SJSA1 (cell line): ENCODE measurements at places on chromosomes 13 and 19. TPM values are rescaled to one million over a fixed set of nuclear protein-coding genes. Genes with fewer than 3 reads are reported as not detected.

DNA sequence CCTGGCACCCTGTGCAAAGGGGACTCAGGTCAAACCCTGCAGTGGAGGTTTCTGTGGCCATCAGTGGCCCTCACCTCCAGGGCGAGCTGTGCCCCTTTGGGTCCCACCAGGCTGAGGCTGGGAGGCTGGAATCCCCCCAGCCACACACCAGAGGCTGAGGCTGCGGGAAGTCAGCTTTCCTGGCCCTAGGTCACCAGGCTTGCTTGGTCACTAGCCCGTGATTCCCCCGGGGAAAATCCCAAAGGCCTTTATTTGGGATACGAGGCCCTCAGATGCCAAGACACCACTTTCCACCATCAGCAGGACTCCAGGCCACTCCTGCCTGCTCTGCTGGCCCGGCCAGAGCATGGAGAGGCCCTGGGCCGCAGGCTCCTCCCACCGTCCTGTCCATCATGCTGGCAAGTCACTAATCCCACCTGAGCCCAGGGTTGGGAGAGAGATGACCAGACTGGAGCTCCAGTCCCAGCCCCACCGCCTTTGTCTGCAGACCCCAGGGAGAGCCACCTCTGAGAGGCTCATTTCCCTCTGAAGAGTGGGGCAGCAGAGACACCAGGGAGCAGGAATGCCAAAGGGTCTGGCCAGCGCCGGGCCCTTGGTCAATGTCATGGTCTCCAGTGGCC, 4.7 kb downstream of the NKPD1 start:
- no peak overlapping the region for H3K27ac ChIP-seq
- H3K27me3 ChIP-seq: peaks cover 29% of the 10 kb centered on the region
- H3K4me1 ChIP-seq: peaks cover 33% of the 10 kb centered on the region
- no peak overlapping the region for H3K4me3 ChIP-seq
- H3K36me3 ChIP-seq: no peaks in the 10 kb centered on the region

GRCh38 chr13:76425935-76426334, 460.3 kb downstream of the KCTD12 start:
- H3K36me3 ChIP-seq: no peaks in the 10 kb centered on the region
- no peak overlapping the region for H3K4me3 ChIP-seq
- DNase-seq: no peak
- H3K27me3 ChIP-seq: no peaks in the 10 kb centered on the region
- H3K4me1 ChIP-seq: no peaks in the 10 kb centered on the region

- H3K27ac ChIP-seq: no peak overlapping the region
- no peaks in the 10 kb centered on the region for H3K4me1 ChIP-seq
- no peak overlapping the region for H3K4me3 ChIP-seq
- H3K27me3 ChIP-seq: peaks cover 93% of the 10 kb centered on the region
- no peak for DNase-seq
- H3K36me3 ChIP-seq: no peaks in the 10 kb centered on the region
These were observed 64.5 kb downstream of the ZIC5 start for GRCh38 chr13:99907038-99907437.

DNA sequence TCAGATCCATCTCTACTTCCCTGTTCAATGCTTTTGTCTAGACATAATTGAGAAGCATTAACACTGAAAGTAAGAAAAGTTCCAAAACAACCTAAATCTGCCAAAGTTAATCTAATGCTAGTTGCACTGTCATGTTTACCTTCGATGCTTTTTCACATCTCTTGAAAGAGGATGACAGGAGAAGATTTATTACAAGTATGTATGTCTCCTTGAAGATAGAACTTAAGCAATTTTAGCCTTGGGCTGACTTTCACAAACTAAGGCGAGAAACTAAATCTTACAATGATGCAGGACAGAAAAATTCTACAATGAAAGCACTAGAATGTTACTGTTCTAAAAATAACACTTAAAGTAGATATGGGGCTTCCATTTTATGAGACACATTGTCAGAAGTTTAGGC, 64.0 kb downstream of the MIPEP start:
- no peak overlapping the region for H3K4me3 ChIP-seq
- no peaks in the 10 kb centered on the region; the same call in 1 of the 2 replicates for H3K4me1 ChIP-seq
- DNase-seq: no peak
- no peak overlapping the region for H3K27ac ChIP-seq
- no peaks in the 10 kb centered on the region for H3K27me3 ChIP-seq

DNA sequence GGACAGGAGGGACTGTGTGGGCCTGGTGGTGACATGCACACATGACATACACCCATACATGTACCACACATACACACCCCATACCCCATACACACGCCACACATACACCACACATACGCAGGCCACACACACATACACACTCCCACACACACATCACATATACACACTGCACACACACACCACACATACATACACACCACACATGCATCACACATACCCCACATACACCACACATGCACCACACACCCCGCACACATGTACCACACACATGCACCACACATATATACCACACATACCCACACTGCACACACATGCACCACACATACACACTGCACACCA, 76.5 kb upstream of the KCTD15 start:
- no peaks in the 10 kb centered on the region for H3K4me1 ChIP-seq
- no peaks in the 10 kb centered on the region for H3K27me3 ChIP-seq
- DNase-seq: no peak
- no peak overlapping the region for H3K4me3 ChIP-seq
- H3K27ac ChIP-seq: no peak overlapping the region

GRCh38 chr13:93535251-93535650, 308.6 kb downstream of the GPC6 start:
- DNase-seq: no peak
- H3K4me1 ChIP-seq: no peaks in the 10 kb centered on the region
- no peak overlapping the region for H3K27ac ChIP-seq
- H3K36me3 ChIP-seq: no peaks in the 10 kb centered on the region
- peaks cover 3% of the 10 kb centered on the region; the same call in 1 of the 2 replicates for H3K27me3 ChIP-seq

DNA sequence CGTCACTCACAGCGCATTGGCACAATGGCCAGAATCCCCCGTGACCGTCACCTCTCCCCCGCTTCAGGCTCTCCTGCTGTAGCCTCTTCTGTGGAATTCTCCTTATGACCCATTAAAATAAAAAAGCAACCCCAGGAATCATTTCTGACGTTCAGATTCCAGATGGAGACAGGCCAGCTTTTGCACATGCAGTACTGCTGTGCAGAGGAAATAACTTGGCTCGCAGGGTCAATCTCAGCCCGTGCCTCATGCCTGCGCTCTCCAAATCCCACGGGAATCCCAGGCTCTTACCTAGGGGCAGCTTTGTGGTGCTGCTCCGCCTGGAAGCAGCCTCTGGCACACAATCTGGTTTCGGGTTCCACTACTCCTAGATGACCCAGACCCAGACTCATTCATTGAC, 32.7 kb upstream of the SOX1 start:
- peaks cover 13% of the 10 kb centered on the region for H3K4me1 ChIP-seq
- no peaks in the 10 kb centered on the region for H3K36me3 ChIP-seq
- DNase-seq: no peak
- H3K27ac ChIP-seq: no peak overlapping the region

DNA sequence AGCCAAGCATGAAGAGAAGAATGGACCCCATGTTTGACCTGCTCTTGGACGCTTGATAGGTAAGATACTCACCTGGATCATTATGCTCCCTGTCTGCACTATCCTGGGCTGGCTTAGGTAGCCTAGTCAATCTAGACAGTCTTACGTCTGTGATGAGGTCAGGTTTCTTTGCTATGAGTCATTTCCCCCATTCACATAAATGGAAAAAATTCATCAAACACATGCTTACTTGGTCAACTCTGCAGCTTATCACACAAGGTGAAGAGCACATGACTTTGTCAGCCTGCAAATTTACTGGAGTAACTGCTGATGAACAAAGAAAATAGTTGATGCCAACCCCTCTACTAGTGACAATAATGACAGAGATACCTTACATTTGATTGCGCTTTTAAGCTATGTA, 170.0 kb downstream of the NUFIP1 start:
- H3K4me3 ChIP-seq: no peak overlapping the region
- H3K36me3 ChIP-seq: no peaks in the 10 kb centered on the region

DNA sequence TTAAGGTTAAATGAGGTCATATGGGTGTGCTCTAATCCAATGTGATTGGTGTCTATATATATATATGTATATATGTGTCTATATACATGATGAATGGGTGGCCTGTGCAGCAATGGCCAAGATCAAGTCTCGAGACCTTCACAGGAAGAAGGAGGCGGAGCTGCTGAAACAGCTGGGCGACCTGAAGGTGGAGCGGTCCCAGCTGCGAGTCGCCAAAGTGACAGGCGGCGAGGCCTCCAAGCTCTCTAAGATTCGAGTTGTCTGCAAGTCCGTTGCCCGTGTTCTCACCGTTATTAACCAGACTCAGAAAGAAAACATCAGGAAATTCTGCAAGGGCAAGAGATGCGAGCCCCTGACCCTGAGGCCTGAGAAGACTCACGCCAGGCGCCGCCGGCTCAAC, 109.8 kb downstream of the EFNB2 start:
- H3K4me1 ChIP-seq: no peaks in the 10 kb centered on the region
- no peak overlapping the region for H3K27ac ChIP-seq
- no peak for DNase-seq
- no peaks in the 10 kb centered on the region for H3K27me3 ChIP-seq
- no peaks in the 10 kb centered on the region for H3K36me3 ChIP-seq

GRCh38 chr13:108828086-108828815, 198.8 kb downstream of the MYO16 start:
- no peaks in the 10 kb centered on the region for H3K36me3 ChIP-seq
- H3K27ac ChIP-seq: no peak overlapping the region
- no peak overlapping the region for H3K4me3 ChIP-seq

DNA sequence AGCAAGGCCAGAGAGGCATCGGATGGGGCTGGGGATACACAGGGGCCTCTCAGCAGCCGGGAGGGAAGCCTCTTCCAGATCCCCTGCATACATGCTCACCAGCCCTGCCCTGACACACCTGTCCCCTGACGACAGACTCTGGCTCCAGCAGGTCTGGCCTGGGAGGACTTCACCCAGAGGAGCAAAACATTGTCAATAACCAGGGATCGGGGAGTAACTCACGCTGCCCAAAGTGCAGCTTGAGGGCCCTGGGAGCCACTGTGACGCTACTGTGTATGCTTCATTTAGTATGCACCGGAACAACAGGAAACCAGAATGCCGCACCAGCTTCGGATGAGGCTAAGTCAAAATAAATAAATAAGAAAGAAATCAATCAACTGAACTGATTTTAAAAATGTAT, 12.4 kb upstream of the CD22 start:
- no peak for DNase-seq
- H3K27ac ChIP-seq: no peak overlapping the region
- H3K4me1 ChIP-seq: peaks cover 36% of the 10 kb centered on the region
- H3K36me3 ChIP-seq: no peaks in the 10 kb centered on the region
- H3K27me3 ChIP-seq: no peaks in the 10 kb centered on the region

GRCh38 chr19:6736169-6736916, 1.0 kb downstream of the GPR108 start:
- peaks cover 27% of the 10 kb centered on the region for H3K4me1 ChIP-seq
- H3K36me3 ChIP-seq: peaks cover 16% of the 10 kb centered on the region; the same call in 1 of the 2 replicates
- peak overlapping the region; percentile 72 for H3K4me3 ChIP-seq
- H3K27ac ChIP-seq: 0 out of 2 replicates have a peak overlapping the region, but pooled peaks have one; percentile 84
- H3K27me3 ChIP-seq: no peaks in the 10 kb centered on the region

- DNase-seq: no peak
- H3K27ac ChIP-seq: no peak overlapping the region
- H3K4me1 ChIP-seq: peaks cover 7% of the 10 kb centered on the region
These were observed 500.1 kb upstream of the HTR2A start for GRCh38 chr13:47396915-47397314.

DNA sequence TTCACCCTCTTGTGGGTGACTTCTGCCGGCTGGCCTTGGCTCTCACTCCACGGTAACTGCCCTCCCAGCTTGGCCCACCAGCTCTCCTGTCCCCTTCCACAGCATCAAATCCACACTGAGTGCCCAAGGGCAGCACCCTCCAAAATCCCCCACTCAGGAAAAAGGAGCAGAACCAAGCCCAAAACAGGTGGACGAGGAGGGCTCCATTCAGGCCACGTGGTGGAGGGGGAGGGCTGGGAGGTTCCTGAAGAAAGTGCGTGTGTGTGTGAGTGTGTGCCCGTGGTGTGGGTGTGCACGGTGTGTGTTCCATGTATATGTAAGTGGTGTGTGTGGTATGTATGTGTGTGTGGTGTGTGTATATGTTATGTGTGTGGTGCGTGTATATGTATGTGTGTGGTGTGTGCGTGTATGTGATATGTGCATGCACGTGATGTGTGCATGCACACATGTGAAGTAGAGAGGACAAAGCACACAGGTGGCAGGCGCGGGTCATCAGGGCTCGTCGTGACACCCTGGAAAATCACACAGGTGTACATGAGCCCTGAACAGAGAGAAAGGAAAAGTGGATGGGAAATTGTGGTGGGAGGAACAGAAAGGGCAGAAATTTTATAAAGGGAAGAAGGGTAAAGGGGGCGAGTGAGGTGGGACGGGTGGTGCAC, 76.9 kb downstream of the COL4A1 start:
- no peak for DNase-seq
- H3K4me1 ChIP-seq: peaks cover 66% of the 10 kb centered on the region
- H3K4me3 ChIP-seq: no peak overlapping the region
- H3K27me3 ChIP-seq: no peaks in the 10 kb centered on the region
- no peaks in the 10 kb centered on the region for H3K36me3 ChIP-seq

GRCh38 chr13:22162889-22163288, 492.0 kb downstream of the FGF9 start:
- H3K4me1 ChIP-seq: no peaks in the 10 kb centered on the region
- no peak for DNase-seq
- H3K27ac ChIP-seq: no peak overlapping the region

DNA sequence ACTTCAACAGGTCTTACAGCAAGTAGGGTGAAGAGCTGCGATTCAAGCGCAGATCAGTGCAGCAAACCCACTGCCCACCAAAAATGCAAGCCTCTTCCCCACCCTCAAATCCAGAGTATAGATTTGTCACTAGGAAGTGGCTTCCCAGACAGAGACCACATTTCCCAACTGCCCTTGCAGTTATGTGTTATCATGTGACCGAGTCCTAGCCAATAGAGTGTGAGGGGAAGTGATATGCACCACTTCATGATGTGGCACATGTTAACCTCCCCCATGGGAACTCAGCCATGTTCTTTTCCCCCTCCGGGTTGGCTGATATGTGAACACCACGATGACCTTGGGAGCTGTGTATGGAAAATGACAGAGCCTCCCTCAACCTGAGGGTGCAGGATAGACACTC, 50.8 kb downstream of the MBD3L2B start:
- H3K4me1 ChIP-seq: no peaks in the 10 kb centered on the region
- H3K27me3 ChIP-seq: no peaks in the 10 kb centered on the region
- DNase-seq: no peak
- no peak overlapping the region for H3K4me3 ChIP-seq

DNA sequence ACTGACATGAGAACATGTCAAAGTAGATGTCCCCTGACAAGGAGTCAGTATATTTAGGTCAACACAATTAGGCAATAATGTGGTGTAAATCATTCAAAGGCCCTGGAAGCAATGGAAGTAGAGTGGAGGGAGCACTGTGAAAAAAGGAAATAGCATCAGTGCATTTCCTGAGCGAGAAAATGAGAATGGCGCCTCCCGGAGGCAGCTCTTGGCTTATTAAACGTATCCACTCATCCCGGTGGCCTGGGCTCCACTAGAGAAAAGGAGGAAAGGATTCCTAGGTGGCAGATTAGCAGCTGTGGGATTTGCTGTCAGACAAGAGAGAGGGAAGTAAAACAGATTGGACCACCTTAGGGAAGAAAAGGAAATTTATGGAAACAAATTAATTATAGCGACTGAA, 173.7 kb upstream of the TMTC4 start:
- no peaks in the 10 kb centered on the region for H3K4me1 ChIP-seq
- DNase-seq: no peak
- no peak overlapping the region for H3K27ac ChIP-seq

The KLK10 gene
- total RNA-seq: not detected in 2 replicates

The SPTBN4 gene
- 0.61 TPM in 1 of 2 replicates, not detected in the other for total RNA-seq

The ZNF324 gene
- total RNA-seq: 6.4 and 15.1 TPM in 2 replicates

The HIPK4 gene
- total RNA-seq: 0.08 TPM in 1 of 2 replicates, not detected in the other

The BCKDHA gene
- total RNA-seq: 14.1 and 25.5 TPM in 2 replicates

The EDDM13 gene
- total RNA-seq: not detected in 2 replicates

The LILRA5 gene
- total RNA-seq: not detected in 2 replicates

The BRSK1 gene
- 8.5 and 10.3 TPM in 2 replicates for total RNA-seq

The STRN4 gene
- 91.1 and 112 TPM in 2 replicates for total RNA-seq

The KIR2DL1 gene
- not detected in 2 replicates for total RNA-seq

The ZNF541 gene
- total RNA-seq: not detected in 2 replicates

The RASIP1 gene
- total RNA-seq: 0.21 and 0.53 TPM in 2 replicates

The PPM1N gene
- 0.29 TPM in 1 of 2 replicates, not detected in the other for total RNA-seq
